ENCODE measurements at places on chromosomes 6 and 20.
A peak's percentile ranks its signal among the peaks of the same experiment; 100 is the strongest.

- peak; percentile 41 for DNase-seq
These were observed 34.3 kb downstream of the SLC22A23 start for GRCh38 chr6:3422435-3423070.

DNA sequence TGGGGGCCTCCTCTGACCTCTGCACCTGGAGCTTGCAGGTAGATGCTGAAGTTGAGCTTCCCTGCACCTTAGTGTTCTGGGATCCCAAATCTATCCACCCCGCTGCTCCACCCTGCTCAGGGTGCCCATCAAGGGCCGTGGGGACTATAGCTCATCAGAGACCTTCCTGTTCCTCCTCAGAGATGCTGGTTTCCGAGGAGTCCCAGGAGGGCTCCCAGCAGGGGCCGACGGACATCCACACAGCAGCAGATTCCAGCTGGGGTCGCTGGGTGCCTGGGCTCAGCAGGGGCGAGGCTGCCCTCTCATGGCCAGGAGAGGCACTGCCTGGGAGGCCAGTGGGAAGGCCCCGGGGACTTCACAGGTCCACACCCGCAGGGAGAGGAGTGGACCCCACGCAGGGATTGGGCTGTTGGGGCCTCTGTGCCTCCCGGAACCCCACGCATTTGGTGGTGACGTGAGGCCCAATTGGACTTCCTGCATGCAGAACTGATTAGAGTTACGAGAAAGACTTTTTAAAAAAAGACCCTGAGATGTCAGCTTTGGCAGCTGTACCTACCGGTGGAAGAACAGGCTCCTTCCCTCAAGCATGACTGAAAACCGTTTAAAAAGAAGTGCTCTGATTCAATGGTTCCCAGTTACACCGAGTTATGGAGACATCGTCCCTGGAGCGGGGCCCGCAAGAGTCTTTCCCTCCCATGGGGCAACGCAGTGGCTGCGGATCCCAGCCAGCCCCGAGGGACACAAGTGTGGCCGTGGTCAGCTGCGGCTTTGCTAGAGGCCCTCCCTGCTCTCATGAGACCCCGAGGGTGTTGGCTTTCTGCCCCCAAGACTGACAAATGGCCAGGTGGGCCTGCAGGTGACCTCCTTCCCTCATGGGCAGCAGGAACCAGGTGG, 25.3 kb upstream of the SLCO4A1 start:
- DNase-seq, result no peak

GRCh38 chr6:70413992-70414494, 735 bp downstream of the FAM135A start:
- DNase-seq, result peak; percentile 10

DNA sequence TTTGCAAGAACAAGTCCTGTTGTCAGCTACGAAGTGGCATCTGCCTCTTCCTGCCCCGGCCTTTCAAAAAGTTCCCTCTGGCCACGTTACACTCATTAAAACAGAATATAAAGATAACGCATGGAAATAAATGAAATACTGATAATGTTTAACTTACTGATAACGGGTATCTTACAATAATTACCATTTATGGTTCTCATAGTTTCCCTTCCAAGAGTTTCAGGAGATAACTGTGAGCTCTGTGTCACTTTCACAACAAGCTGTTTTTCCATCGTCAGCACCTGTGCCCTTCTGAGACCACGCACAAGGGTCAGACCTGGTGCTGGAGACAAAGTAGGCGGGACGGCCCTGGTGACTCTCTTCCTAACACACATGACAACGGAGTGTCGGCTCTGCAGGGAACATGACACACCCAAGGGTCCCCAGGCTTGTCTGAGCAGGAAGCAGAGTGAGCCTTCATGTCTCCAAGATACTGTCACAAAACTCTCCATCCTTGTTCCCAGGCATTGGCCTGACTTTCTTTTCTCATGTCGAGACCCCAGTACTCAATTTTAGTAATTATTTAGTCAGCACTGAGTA, 86.2 kb upstream of the THBS2 start:
- DNase-seq, result no peak

GRCh38 chr6:131923356-131923755, 27.8 kb downstream of the CCN2 start:
- peak; percentile 34 for DNase-seq

DNA sequence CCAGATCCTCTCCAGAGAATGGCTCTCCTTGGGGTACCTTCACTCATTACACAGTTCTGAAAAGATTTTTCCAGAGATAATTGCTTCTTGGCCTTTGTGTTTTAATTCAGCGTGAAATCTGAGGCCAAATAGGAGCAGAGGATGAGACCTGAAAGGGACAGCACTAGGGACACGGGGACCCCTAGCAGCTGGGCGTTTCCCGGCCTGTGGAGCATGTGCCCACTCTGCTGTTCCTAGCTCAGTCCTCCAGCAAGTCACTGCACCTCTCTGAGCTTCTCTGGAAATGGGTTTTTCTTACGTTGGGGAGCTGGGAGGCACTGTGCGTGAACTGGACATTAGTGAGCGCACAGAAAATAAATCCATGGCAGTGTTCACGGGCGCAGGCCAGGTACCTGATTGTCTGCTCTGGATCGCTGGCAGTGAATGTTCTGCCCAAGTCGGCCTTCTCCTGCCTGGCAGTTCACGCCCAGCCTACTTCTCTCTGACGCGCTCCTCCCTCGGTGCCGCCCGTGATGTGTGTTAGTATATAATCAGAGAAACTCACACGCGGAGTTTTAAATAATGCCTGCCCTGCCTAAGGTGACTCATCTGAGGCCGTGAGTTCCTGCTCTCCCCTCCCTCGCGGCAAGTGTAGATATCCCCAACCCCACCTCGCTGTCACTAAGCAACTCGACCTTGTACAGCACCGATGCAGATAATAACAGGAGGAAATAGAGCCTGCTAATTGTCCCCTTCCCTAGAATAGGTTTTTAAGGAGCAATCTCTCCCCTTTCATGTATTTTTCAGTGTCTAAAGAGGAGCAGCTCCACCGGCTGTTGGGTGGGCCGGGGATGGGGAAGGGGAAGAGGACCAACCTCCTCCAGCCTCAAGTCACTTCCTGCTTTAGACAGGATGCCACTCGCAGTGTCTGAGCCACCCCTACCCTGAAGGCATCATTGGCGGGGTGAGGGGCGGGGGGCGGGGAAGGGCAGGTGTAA, 2.7 kb upstream of the TUBB2A start:
- DNase-seq, result no peak

DNA sequence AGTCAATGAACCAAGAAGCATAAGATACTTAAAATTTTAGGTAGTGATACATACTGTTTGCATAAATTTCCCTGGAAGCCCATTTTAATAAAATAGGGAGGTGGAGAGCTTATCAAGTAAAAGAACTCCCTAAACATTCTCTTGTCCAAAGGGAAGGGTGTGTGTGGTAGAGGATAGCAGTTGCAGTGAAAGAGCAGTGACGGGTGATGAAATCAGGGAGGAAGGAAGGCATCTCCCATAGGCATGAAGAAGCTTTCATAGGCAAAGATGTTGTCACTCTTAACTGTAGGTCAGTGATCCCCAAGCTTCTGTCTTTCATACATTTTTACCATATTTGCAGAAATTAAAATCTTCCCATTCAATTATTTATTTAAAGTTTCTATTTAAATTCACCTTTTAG, 60.0 kb upstream of the ZNF831 start:
- DNase-seq, result no peak

- no peak for DNase-seq
These were observed 93.4 kb downstream of the HIVEP2 start for GRCh38 chr6:142851601-142852000.

GRCh38 chr6:114376611-114377175, 33.9 kb upstream of the HS3ST5 start:
- DNase-seq, result no peak

GRCh38 chr6:39295611-39296011, 18.6 kb downstream of the KCNK17 start:
- DNase-seq, result no peak

- DNase-seq, result no peak
These were observed 229.7 kb downstream of the MAFB start for GRCh38 chr20:40459299-40459698.

GRCh38 chr6:29071831-29072723, 15.0 kb downstream of the OR2B3 start:
- no peak for DNase-seq

GRCh38 chr20:51350941-51351631, 191.4 kb downstream of the NFATC2 start:
- no peak for DNase-seq

- no peak for DNase-seq
These were observed 35.9 kb upstream of the FAM50B start for GRCh38 chr6:3813150-3813780.

- DNase-seq, result no peak
These were observed 737 bp upstream of the PTPRT start for GRCh38 chr20:43190332-43190953.

- no peak for DNase-seq
These were observed 73.1 kb downstream of the PRND start for GRCh38 chr20:4794846-4795245.

GRCh38 chr20:64137598-64138031, 26.6 kb upstream of the MYT1 start:
- DNase-seq, result no peak

DNA sequence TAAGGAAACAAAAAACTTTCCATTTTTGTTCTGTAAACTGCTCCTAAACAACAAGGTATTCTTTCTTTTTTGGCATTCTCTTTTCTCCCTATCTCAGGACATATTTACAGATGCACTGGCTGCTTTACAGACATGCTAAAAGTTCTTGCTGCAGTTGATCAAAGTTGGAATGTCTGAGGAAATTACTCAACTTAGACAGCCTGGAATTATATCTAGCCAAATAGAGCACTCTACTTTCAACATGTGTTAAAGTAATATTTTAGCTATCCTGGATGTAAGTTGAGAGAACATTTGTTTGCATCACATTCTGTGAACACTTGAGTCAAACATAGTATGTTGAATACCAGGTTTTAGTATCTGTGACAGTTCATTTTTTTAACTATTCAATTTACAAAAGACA, 24.8 kb downstream of the TASP1 start:
- DNase-seq, result no peak

DNA sequence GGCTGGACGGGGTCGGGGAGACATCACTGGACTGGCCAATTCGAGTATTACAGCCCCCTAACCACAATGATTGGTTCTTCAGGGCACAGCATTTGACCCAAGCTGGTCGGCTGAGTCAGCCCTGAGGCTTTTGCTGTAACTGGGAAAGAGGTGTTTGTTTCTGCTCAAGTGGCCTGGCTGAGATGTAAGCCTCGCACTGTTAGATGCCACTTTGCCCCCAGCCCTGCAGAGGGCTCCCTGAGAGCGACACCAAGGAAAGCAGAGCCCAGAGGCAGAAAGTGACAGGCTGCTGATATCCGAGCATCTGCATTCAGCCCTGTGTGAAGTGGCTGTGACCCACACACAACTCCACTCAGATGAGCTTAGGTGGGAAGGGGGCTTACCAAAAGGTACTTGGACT, 19.4 kb downstream of the ERGIC3 start:
- DNase-seq, result no peak

GRCh38 chr20:46364670-46365486, 41.5 kb downstream of the ELMO2 start:
- peak; percentile 26 for DNase-seq

GRCh38 chr6:76768556-76768955, 694.7 kb downstream of the HTR1B start:
- DNase-seq, result no peak

GRCh38 chr6:148720406-148720805, 26.4 kb upstream of the UST start:
- no peak for DNase-seq

GRCh38 chr6:134345789-134346188, 27.9 kb upstream of the SGK1 start:
- no peak for DNase-seq

DNA sequence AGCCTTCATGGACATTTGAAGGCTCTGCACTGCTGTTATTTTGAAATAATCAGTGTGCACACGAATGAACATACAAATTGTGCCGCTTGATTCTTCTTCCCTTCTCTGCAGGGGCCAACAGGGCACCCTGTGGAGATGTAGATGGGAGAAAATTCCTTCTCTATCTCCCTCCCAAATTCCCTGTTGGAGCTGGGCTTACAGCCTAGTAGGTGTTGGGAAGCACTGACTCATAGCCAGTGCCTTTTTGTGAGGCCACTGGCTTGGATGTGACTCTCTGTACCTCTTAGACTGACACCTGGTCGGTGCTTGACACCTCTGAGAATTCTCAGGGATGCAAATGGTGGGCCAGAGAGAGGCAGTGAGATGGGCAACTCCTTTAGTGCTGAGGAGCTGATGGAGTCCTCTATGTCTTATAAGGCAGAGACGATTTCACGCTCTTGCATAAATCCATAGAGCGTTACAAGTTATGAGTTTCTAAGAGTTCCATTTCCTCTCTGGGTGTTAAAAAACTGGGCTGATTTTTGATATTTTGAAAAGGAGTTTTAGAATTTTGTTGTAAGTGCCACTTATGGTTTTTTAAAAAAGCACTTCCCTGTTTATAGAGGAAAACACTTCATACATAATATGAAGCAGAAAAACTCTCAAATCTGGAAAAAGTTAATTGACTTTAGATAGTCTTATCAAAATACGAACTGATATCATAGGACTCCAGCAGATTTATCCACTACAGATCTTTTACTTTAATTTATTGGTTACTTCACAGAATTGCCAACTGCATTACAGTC, 89.8 kb upstream of the MAP3K7 start:
- DNase-seq, result peak; percentile 44

DNA sequence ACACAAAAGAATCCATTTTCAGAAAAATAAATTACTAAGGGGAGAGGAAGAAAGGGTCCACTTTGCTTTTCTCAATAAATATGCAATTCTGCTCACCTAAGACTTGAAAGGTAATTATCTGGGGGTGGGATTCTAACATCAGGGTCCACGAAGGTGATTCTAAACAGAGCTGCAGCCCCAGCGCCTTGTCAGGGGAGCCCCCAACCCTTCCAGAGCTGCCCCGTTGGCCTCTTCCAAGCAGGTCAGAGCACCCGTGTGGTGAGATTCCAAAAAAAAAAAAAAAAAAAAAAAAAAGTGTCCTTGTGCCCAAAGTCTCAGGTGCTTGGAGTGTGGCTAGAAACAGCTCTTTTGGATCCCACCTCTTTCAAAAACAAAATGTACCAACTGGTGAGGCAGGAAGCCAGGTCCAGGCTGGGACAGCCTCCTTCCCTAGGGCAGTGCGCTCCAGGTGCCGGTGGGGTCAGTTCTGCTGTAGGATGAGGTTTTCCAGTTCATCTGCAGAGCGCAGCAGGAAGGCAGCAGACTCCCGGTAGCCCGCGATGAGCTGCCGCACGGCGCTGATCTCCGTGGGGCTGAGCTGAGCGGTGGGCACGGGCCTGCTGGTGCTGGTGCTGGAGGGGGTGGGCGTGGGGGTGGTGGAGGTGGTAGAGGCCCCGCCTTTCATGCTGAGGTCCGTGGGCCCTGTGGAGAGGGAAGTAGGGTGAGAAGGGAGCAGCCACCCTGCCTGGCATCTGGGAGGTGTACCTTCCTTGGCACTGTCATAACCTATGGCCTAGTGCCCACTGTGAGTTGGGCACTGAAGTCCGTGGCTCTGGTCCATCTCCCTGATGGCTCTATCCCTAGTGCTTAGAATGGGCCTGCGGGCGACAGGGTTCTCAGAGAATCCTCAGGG, 89.3 kb downstream of the ASXL1 start:
- no peak for DNase-seq

DNA sequence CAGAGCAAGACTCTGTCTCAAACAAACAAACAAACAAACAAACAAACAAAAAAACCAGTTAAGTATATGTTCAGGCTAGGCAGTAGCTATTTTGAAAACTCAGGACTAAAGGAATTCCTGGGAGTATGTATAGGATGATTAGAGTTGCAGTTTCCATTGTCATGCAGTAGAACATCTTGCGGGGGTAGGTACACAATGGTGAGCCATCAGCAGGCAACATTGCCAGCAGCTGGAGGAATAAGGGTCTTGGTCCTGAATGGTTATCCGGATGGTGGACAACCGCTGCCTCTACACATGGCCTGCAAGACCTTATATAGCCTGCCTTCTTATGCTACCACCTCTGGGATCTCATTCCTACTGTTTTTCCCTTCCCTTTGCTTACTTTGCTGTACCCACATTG, 297.5 kb downstream of the SOX4 start:
- DNase-seq, result no peak

All from NCI-H446 (cell line).